DMS153 (cell line): ENCODE measurements at places on chromosomes 5 and 9.

- DNase-seq = no peak
Measured at GRCh38 chr5:167290478-167290877, 1001.0 kb upstream of the WWC1 start.

- DNase-seq = no peak
Measured at GRCh38 chr5:179553875-179554274, 3.5 kb downstream of the RUFY1 start.

DNA sequence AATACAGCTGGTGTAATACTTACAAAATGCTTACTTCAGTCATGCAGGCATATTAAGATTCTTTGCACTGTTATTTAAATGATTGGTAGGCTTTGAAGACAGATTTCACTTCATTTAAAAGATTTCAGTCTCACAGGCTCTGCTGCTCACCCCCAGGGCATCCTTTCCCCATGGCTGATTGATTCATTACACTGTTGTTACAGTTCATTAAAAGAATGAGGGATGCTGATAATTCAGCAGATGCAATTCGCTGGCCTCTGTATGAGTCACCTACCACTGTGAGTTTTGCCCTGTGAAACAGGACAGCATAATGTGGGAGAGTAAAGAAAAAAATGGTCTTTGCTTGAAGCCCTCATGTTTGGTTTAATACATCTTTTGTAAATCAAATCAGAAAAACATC is 246.9 kb downstream of the CYLC2 start:
- DNase-seq = no peak

DNA sequence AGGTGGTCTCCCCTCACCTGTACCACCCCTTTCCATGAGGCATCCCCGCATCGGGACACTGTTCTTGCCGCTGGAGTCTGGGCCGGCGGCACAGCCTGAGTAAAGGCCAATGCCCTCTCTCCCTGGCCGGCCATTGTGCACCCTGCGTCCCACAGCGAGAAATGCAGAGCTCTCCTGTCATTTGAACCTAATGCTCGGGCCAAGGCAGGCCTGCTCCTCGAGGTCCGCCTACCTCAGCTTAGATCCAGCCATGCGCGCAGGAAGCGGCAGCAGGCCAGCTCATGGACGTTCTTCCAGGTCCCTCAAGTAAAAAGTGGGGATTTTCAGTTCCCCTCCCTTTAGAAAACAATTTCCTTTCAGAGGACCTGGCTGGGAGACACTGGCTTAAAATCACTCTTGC is 135.0 kb downstream of the HSD17B3 start:
- DNase-seq = no peak

GRCh38 chr5:132748522-132749000 is 1.3 kb downstream of the CCNI2 start:
- no peak for DNase-seq

DNA sequence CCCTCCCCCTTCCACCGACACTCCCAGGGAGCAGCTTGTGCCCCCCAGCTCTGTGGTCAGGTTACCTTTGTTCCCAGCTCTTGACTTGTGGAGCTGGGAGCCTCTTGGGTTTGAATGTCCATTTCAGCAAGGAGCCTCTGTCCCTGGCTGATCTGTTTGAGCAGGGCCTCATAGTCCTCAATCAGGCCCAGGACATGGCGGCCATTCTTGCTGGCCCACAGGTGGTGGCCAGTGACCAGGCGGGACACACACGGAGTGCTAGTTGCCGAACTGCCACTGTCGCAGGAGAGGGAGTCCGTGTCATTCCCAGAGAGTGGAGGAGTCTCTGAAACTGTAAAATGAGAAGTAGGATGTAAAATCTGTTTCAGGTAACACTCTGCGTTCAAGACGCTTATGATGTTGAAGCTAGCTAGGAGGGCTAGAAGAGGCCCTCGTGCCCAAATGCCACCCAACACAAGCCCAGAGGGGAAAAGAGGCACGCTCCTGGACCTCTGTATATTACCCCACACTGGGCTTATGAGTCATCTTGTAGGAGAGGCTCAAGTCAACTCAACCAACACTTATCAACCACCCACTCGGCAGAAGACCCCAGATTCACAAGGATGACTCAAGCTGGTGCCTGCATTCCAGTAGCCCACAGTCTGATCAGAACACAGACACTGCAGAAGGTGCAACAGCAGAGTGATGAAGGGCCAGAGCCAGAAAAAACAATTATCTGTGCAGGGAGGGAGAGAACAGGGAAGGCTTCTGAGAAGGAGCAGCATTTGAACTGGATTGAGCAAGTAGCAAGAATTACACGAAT is 177.0 kb downstream of the CDK5RAP2 start:
- DNase-seq = no peak

DNA sequence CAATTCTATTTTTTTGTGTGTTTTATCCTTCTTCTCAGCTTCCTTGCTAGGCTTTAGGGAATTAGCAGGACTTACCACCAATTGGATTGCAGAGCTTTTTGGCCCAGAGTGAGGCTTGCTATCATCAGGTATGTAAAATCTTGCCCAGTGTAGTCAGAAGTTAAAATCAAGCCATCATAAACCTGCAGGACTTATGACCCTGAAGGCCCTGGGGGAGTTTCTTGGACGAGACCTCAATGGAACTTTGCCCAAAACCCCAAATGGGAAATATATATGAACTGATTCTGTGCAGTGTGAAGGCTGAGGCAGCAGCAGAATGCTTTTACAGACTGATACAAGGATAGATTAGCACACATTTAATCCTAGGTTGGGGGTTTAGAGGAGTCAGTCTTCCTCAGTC is 287.0 kb downstream of the SH3GL2 start:
- no peak for DNase-seq

- no peak for DNase-seq
Measured at GRCh38 chr5:113187906-113188305, 211.3 kb downstream of the DCP2 start.

- no peak for DNase-seq
Measured at GRCh38 chr9:87564791-87565241, 67.1 kb downstream of the DAPK1 start.

GRCh38 chr5:4188704-4189103 is 593.1 kb downstream of the IRX1 start:
- DNase-seq = no peak

DNA sequence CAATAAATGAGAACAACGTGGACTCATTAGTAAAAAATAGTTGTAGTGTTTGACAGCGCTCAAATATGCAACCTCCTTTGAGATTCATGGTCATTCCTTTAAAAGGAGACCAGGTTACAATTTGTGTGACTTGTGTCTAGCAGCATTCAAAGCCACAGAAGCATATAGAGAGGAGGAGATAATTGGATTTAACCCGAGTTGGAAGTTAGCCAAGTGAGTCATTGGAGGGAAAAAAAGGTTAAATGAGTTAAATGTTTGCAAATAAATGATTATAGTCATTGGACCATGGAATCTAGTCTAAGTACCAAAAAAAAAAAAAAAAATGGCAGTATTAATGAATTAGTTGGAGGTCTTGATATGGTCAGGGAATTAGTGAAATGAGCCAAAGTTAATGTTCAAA is 90.9 kb downstream of the ITGA1 start:
- no peak for DNase-seq

DNA sequence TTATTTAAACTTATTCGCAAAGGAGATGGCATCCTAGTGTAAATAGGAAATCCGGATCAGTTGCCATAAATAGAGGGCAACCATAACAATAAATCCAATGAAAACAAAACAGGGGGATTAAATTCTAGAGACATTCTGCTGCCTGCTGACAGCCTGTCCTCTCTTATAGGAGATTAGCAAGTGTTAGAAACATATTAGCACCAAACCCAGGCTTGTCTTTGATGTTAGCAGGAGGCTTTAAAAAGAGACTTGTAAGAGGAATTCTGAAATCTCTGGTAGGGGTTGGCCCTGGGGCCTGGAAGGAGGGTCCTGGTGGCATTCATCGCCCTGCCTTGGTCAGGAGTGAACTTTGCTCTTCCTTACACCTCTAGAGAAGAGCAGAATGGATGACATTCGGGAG is 21.6 kb downstream of the NDST1 start:
- no peak for DNase-seq

- DNase-seq = no peak
Measured at GRCh38 chr5:142547445-142548380, 138.2 kb downstream of the FGF1 start.

DNA sequence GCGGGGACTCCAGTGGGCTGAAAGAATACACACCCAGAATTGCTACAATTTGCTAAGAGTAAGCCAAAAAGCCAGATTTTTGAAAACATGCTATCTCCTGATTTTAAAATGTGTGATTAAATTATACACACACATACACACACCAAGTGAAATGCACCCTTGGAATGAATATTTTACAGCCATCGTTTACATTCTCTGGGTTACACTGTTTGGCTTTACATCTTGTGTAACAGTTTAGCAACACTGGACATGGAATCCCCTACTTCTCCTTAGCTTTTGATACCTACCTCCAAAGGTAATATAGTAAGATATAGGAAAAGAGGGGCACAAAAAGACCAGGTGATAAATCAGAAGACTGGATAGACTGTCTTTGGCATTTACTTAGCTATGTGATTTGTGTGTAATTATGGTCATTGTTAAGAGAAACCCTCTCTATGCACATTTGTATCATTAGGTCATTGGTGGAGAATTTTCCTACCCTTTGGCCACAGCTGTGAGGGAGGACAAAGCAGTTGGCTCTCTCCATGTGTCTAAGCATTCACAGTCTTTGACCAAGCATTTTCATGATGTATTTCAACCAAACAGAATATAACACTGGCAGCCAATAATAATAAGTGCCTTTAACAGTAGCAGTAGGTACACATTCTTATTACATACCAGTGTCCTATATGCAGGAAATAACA is 7.6 kb downstream of the SVEP1 start:
- DNase-seq = no peak

GRCh38 chr5:109350537-109351270 is 59.1 kb downstream of the PJA2 start:
- DNase-seq = no peak

- no peak for DNase-seq
Measured at GRCh38 chr5:98905857-98906688, 22.7 kb downstream of the CHD1 start.

GRCh38 chr9:133116346-133117231 is 4.5 kb downstream of the RALGDS start:
- no peak for DNase-seq

- DNase-seq = no peak
Measured at GRCh38 chr9:127030814-127031740, 91.4 kb downstream of the ANGPTL2 start.

GRCh38 chr9:116423149-116423548 is 264.0 kb upstream of the TRIM32 start:
- no peak for DNase-seq

GRCh38 chr9:124231095-124231737 is 26.5 kb upstream of the NEK6 start:
- no peak for DNase-seq

DNA sequence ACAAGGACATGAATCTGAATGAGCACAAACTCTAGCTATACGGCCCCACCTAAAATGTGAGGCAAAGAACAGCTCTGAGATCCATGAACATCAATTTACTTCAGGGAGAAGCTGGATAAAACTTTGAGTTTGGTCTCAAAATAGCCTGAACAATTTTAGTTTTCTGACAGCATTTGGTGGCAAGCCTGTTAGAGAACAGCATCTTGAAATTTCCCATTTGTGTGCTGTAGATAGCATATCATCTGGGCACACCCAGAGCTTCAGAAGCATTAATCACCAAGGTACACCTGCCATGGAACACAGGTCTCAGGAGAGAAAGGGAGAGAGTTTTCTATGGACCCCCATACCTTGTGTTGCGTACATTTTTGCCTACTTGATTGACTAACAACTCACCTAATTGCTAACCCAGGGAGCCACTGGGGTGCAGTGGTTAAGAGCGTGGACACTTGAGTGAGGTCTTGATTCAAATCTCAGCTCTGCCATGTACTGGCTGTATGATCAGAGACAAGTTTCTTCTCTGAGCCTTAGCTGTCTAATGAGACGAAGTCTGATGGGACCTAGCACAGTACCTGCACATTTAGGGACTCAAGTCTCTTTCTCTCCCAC is 264.9 kb downstream of the PIK3R1 start:
- DNase-seq = no peak

GRCh38 chr5:93274291-93274690 is 306.7 kb downstream of the NR2F1-AS1 start:
- no peak for DNase-seq

DNA sequence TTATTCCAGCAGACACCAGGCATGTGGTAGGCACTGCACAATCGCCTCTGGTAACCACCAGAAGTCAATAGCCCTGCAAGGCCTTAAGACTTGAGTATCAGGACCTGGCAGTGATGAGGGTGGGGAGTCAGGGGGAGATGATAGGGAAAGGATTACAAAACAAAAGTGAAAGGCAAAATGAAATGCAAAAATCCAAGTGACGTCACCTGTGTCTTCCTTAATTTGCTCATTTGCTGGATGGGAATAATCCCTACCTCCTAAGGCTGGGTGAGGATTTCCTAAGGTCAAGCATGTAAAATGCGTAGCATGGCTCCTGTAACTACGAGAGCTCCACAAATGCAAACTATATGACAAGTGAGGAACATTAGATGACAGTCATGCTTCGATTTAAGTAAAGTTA is 58.4 kb downstream of the FOXI1 start:
- DNase-seq = no peak

GRCh38 chr5:43674536-43674935 is 71.6 kb downstream of the NNT start:
- no peak for DNase-seq

DNA sequence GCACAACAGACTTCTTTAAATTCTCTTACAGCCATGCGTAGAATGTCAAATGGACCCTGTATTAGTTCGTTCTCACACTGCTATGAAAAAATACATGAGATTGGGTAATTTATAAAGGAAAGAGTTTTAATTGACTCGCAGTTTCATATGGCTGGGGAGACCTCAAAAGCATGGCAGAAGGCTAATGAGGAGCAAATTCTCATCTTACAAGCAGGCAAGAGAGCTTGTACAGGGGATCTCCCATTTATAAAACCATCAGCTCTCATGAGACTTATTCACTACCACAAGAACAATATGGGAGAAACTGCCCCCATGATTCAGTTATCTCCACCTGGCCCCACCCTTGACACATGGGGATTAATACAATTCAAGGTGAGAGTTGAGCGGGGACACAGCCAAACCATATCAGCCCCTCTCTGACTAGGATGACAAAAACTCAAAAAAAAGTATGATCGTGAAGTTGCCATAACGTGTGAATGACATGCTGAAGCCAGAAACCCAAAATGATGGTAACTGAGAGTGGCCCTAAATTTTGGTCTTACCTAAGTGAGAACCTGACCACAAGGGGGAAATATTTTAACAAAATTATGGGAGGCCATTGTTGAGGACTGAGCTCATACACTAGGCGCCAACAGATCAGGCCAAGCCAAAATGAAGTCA is 17.5 kb upstream of the TEX10 start:
- no peak for DNase-seq

DNA sequence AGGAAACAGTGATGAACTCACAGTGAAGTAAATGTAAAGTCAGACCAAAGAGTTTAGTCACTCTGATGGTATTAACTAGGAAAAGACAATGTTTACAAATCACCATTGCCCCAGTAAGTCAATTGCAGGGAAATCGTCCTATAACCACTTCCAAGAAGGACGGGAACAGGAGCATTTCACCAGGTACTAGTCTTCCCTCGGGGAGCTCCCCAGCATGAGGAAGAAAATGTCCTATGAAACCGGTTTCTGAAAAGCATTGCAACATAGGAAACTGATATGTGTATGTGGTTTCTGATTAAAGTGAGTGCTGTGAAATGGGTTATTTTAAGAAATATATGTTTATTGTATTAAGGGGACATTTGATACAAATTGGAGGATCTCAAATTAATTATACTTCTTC is 626.7 kb upstream of the ADAMTS16 start:
- DNase-seq = no peak

- no peak for DNase-seq
Measured at GRCh38 chr5:113427871-113428574, 6.8 kb downstream of the TSSK1B start.
